ENCODE measurements at places on chromosomes 6 and 20.

DNA sequence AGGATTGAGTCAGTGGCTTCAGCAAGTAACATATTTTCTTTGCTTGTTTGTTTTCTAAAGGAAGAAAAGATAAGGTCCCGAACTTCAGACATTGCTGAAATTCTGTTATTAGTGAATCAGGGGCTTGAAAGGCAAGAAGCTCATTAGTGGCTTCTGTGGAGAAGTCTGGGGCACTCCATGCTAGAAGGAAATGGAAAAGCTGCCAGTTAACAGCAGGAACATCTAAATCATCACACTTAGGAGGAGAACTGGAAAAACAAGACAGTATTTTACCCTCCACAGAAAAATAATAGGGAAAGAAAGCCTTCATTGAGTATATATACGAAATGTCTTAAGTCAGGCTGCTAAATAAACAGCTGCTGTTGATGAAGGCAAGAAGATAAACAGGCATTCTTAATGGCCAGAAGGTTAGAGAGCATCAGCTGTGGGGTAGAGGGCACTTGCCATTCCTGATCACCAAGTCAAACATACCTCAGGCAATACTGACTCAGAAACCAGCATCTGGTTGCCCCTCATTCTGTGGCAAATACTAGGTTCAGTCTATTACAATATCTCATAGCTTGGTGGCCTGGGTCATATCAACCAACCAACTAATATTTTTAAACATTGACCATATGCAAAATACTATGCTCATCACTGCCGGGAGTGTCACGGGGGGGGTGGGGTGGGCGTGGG lies 143.2 kb upstream of the TENT5A start:
- no peak for DNase-seq

GRCh38 chr20:62357681-62358080 lies 9.4 kb downstream of the LAMA5 start:
- no peak for DNase-seq

DNA sequence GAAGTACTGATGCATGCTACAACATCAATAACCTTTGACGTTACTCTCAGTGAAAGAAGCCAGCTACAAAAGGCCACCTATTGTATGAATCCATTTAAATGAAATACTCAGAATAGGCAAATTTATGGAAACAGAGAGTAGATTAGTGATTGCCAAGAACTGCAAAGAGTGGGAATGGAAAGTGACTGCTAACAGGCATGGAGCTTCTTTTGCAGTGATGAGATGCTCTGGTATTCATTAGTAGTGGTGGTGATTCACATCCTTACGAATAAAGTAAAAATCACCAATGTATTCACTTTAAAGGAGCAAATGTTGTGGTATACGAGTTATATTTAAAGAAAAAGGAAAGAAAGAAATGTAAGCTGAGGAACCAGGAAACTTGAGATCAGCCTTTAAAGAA lies 126.8 kb upstream of the SAMD5 start:
- DNase-seq: no peak

- no peak for DNase-seq
These were observed 15.9 kb upstream of the PCK1 start for GRCh38 chr20:57544838-57545564.

GRCh38 chr6:126175251-126175650 lies 164.7 kb upstream of the CENPW start:
- DNase-seq: no peak

Measured in NCI-H2107 (cell line).